ENCODE measurements at places on chromosomes 5 and 9.

GRCh38 chr9:96139592-96140295, 162.2 kb downstream of the HSD17B3 start:
- DNase-seq = no peak

- no peak for DNase-seq
These were observed 158.9 kb downstream of the AUH start for GRCh38 chr9:91202736-91203283.

GRCh38 chr5:10836986-10837385, 76.0 kb upstream of the DAP start:
- no peak for DNase-seq

DNA sequence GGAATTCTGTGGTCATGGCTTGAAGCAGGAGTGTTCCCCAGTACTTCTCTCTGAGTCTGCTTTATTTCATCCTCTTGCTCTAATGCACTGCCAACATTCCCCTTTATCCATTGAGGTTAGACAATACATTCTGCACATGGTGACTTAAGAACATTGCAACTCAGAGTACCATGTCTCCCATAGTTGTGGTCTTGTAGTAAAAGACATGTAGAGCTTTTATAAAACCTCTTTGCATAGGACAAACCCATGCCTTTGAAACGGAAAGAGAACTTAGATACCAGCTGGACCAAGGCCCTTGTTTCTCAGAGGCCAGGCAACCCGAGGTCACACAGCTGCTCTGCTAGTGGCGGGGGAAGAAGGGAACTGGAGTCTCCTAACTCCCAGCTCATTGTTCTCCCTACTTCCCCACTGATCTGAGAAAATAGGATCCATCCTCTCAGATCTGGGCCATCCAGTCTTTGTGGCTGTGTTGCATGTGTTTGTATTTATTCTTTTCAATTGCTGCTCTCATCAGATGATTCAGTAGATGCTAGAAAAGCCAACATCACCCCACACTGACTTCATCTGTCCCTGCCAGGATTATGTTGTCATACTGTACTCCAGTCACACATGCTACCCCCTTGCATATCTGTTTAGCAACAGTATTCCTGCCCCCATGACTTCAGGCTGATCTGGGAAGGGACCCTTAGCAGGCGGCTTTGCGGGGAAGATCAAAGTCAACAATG, 236.9 kb downstream of the SAXO1 start:
- DNase-seq = peak; percentile 28

GRCh38 chr5:35359859-35360258, 129.6 kb upstream of the PRLR start:
- no peak for DNase-seq

DNA sequence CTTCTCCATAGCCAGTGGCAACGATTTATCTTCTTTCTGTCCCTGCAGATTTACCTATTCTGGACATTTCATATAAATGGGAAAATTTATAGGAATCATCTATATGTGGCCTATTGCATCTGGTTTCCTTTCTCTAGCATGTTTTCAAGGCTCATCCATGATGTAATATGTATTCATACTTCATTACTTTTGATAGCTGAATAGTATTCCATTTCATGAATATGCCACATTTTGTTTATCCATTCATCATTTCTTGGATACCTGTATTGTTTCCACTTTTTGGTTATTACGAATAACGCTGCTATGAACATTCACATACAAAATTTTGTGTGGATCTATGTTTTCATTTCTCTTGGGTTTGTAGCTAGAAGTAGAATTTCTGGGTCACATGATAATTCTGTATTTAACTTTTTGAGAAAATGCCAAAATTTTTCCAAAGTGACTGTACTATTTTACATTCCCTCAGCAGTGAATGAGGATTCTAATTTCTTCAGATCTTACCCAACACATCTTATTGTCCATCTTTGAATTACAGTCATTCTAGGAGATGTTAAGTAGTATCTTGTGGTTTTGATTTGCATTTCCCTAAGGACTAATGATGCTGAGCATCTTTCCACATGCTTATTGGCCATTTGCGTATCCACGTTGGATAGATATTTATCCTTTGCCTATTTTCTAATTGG, 3.6 kb downstream of the IARS1 start:
- DNase-seq = peak; percentile 18

DNA sequence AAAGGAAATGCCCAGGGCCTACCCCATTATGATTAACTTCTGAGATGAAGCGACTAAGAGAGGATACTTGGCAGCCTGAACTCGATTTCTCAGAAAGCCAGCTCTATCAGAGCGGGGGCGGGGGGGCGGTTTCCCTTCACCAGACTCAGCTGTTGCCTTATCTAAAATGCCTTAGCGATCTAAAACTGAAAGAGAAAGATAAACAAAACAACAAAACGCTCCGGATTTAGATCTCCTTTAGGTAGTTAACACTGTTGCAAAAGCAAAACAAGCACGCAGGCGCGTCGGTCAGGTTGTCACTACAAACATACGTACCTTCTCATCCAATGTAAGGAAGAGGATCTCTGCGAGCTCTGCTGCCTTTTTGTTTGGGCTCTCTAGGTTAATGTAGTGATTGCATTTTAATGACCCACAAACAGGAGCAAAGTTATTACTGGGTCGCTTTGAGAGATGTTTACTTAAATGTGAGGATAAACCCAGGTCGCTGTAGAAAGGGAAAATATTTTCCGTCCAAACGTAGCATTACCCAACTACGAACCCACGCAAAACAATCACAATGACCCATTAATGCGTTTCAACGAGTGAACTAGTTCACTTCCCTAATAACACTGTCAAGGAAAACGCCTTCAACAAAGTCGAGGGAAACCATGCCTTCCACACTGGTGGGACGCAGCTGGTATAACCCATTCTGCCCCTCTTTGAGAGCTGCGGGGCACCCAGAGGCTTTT, 982 bp downstream of the EPB41L4A start:
- DNase-seq = no peak
